Lung (tissue), 17 donors: ENCODE measurements at places on chromosomes 6 and 20. TPM values are rescaled to one million over a fixed set of nuclear protein-coding genes. Genes with fewer than 3 reads are reported as not detected.

DNA sequence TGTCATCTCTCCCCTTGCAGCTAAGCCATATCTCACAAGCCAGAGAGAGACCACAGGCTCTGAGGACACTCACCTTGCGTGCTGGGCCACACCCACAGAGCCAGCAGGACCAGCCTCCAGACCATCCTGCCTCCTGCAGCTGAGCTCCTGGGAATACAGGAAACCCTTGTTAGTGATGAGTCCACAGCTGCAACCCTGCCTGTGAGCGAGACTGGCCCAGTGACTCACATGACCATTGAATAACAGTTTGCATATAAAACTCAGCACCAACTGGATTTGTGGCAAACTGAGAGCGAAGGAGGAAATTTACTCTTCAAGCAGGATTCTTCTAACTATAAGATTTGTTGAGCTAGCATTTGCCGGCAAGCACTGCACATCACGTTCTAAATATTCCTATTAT is 3.0 kb downstream of the THBS2 start:
- DNase-seq, result no peak

DNA sequence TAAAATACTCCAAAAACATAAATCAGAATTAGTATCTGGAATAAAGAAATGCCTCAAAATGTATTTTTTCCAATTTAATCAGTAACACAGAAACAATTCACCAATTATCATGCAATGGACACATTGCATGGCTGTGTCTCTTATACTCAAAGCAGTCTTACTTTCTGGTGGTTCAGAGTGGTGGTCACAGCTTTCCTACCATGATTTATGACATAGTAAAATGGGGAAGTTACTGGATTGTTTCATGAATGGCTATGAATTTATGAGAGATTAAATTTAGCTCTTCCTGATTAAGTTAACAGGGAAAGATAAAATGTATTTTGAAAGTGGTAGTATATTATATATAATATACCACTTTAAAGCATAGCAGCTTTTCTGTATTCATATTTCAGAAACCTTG is 331.5 kb upstream of the MAP3K7 start:
- no peak for DNase-seq

DNA sequence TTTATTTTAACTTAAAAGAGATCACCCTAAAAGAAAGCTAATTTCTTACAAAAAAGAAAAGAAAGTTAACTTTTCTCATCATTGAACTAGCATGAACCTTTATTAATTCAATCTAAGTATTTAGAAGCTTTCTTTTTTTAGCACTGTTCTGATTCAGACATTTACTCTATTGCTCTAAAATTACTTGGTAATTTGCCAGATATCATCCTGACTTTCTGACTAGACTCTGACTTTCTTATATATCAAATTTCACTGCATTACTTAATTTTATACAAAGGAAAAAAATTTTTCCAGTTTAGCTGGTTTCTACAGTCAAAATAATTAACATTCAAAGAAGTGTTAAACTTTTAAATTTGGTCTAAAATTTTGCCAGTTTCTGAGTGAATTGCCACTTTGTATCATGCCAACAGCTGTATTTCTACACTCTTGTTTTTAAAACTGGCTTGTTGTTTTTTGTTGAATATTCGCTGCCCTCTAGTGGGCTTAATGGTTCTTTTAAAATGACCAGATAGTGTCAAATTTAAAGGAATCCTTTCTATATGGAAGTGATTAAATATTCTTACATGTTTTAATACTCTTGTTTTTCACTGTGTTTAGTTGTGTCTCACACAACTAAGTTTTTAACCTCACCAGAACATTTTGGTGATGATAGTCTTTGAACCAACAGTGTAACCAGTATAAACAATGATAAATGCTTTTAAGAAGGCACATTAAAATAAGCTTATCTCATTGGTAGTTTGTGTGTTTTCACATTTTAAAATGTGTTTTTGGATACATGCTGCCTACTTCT is 102.0 kb downstream of the POPDC3 start:
- DNase-seq, result no peak

DNA sequence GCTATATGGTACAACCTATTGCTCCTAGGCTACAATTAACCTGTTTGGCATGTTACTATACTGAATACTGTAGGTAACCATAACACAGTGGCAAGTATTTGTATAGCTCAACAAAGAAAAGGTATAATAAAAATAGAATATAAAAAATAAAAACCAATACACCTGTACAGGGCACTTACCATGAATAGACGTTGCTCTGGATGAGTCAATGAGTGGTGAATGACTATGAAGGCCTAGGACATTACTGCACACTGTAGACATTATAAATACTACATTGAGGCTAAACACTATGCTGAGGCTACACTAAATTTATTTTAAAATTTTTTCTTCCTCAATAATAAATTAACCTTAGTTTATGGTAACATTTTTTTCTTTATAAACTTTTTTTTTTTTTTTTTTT is 18.6 kb downstream of the ELOVL5 start:
- no peak for DNase-seq

CLPSL1 gene
- not detected for total RNA-seq

GPSM3 gene
- 8.1 TPM for total RNA-seq
